ENCODE measurements at places on chromosomes 3 and 15.

GRCh38 chr3:58107597-58107996 is 99.4 kb downstream of the FLNB start:
- no peak for DNase-seq

- DNase-seq: no peak
Measured at GRCh38 chr3:124659175-124659574, 71.1 kb upstream of the UMPS start.

- no peak for DNase-seq
Measured at GRCh38 chr15:93881310-93881709, 350.1 kb upstream of the MCTP2 start.

DNA sequence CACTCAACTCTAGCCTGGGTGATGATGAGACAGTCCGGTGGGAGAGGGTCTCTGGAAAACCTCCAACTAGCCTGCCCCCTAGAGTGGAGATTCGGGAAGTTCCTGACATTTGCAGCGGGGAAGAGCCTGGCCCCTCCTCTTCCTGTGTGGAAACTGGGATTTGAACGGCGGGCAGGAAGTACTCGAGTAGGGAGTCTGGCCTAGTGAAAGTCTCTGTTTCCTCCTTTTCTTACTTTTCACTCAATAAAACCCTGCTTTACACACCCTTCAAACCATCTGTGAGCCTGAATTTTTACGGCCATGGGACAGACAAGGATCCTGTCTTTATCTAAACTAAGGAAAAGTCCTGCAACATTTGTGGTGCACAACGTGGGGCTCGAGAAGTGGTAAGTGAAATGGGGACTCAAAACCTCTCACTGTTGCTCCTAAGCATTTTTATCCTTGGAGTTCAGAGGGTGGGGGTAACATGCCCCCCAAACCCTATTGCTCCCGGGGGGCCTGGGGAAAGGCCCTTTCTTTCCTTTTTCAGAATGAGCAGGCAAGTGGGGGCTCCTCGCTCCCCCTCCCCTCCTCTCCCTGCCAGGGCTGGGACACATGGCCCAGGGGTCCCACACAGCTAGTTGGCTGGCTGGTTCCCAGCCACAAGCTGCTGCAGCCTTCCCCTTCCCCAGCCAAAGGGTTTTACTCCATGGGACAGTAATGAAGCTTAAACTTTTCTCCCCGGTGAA is 224.7 kb upstream of the GBE1 start:
- DNase-seq: no peak

- no peak for DNase-seq
Measured at GRCh38 chr3:152264378-152264777, 4.4 kb upstream of the MBNL1 start.

DNA sequence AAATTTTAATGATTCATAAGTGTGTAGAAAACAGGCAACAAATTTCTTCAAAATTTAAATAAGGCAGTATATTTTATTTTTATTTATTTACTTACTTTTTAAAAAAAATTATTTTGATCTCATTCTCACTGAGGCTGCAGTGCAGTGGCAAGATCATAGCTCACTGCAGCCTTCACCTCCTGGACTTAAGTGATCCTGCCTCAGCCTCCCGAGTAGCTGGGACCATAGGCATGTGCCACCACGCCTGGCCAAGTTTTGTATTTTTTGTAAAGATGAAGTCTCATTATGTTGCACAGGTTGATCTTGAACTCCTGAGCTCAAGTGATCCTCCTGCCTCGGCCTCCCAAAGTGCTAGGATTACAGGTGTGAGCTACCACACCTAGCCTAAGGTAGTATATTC is 61.2 kb upstream of the XRN1 start:
- DNase-seq: no peak

DNA sequence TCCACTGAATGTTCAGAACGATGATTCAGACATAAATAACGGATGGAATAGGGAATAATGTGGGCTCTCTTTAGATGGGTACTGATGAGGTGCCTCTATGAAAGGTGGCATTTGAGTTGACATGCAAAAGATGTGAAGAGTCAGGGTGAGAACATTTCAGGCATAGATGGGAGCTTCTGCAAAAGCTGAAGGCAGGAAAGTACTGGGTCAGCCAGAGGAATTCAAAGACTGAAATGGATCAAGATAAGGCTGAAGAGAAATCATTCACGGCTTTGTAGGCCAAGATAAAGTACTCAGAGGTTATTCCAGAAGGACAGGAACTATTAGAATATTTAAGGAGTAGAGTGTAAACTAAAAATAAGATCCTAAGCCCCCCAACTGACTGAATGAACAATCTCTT is 189.6 kb upstream of the MCTP2 start:
- no peak for DNase-seq

- no peak for DNase-seq
Measured at GRCh38 chr3:153980252-153980590, 141.0 kb upstream of the ARHGEF26 start.

- DNase-seq: no peak
Measured at GRCh38 chr3:106086038-106086437, 217.2 kb upstream of the CBLB start.

GRCh38 chr3:87949879-87950208 is 109.0 kb downstream of the CGGBP1 start:
- DNase-seq: no peak

DNA sequence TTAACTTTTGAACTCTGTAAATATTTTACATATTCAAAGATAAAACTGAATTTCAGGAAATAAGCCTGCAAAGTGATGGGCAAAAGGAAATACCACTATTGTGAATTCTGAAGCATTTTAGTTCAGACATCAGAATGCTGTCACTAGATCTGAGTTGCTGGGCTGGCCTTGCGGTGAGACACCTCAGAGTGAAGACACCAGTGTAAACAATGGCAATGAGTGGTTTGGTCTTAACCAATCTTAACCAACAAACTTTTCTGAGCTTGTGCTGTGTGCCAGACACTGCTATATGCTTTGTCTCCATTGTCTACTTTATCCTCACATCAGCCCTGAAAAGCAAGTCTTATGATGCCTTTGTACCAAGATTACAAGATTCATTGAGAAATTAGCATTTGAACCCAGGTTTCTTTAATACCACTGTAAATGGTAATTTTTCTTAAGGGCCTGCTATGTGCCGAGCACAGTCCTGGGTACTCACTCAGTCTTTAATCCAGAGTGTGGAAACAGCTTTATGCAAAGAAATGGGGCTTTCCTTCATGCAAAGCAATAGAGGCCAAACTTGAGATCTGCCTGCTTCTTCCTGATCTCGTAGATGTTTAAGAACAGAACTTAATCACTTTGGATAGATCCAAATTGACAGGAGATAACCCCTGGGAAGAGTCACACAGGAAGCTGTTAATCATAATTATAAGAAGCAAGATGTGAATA is 55.0 kb downstream of the TMEM39A start:
- DNase-seq: no peak

DNA sequence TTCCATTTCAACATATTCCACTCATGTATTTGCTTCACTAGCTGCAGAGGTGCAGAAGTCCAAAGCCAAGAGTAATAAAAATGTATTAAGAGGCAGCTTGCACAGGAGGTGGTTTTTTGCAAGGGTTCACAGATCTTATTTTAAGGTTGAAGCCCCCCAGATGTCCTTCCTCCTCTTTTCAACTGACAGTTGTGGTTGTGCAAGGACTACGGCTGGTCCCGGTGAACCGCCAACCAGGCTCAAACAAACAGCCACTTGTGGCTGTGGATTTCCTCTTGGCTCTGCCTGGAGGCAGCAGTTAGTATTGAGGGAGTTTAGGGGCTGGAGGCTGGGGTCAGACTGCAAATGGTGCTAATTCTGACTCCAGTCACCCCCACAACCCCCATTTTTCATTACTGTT is 240.7 kb upstream of the TBC1D5 start:
- no peak for DNase-seq

Data from NCI-H187 treated with DMSO at 0.1 percent for 48 hours (cell line).